ENCODE measurements at places on chromosomes 13 and 19.

DNA sequence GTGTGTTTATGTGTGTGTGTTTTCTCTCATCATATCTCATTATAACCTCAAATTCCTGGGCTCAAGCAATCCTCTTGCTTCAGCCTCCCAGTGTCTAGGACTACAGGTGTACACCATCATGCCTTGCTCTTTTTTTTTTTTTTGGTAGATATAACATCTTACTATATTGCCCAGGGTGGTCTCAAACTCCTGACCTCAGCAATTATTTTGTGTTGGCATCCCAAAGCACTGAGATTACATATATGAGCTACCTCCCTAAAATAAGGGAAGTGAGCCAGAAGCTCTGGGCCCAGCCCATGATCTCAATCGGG, 448 bp upstream of the ZNF543 start:
- DNase-seq = no peak

DNA sequence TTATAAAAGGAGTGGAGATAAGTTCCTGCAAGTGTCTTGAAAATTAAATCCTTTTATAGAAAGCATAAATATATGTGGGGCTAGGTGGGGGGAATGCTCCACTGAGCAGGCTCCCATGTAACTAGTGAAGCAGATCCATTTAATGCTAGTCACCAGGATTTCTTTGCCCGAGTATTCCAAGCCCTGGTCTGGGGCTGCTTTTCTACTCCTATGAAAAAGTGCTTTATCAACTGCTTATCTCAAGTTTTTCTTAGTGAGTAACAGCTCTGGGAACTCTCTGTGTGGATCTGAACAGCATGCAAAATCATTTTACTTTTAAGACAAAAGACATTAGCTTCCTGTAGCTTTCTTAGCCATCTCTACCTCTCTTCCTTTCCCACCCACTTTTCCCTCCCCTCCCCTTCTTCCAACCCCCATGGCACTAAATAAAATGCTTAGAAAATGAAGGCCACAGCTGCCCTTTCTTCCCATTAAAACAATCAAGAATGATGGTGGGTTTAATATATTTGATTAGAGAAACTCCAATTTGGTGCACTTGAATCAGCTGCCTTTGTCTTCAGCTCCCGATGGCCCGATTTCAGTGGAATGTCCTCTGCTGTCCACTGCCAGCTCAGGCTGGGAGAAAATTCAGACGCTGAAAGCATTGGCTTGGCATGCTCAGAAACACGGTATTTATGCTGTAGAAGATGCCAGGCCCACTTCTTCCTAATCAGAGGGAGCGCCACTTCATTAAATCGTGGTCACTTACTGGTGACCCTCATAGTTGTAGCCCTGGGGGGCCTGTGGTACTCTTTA, 475.1 kb downstream of the FOXO1 start:
- DNase-seq = no peak

- no peak for DNase-seq
Observed at GRCh38 chr13:90498816-90499215, 848.7 kb upstream of the MIR17HG start.

GRCh38 chr19:7333198-7334118, 15.3 kb upstream of the ARHGEF18 start:
- DNase-seq = no peak

DNA sequence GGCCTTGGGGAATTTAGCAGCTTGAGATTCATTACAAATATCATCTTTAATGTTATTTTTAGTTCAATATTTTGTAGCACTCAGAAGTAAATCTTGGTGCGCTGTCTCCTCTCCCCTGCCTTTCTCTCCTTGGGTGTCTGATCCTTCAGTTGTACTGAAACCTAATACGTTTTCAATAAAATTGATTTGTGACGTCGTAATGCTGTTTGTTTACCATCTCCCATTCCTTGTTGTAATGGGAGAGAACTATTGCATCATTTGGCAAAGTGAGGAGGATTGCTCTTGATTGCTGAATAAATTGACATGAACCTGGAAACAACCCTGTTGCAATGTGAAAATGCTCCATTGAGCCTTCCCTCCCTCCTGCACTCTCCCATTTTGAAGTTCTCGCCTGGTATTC, 43.2 kb upstream of the TSHZ3 start:
- no peak for DNase-seq

- DNase-seq = no peak
Observed at GRCh38 chr13:44759384-44760360, 183.5 kb upstream of the TSC22D1 start.

DNA sequence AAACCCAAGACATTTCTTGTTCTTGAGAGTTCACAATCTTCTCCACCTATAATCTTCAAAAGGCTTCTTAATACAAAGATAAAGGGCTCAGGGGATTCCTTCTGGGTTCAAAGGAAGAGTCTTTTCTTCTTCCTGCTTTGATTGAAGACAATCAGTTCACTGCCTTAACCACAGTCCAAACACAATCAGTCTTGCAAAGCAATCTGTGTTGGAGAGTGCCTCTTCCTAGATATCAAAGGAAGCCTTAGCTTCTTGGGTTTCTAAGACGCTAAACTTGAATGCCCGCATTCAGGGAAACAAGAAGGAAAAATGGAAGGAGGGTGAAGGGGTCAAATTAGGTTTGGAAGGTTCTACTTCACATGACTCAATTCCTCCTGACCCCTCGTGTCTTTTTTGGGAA, 27.2 kb downstream of the RANBP3 start:
- no peak for DNase-seq

DNA sequence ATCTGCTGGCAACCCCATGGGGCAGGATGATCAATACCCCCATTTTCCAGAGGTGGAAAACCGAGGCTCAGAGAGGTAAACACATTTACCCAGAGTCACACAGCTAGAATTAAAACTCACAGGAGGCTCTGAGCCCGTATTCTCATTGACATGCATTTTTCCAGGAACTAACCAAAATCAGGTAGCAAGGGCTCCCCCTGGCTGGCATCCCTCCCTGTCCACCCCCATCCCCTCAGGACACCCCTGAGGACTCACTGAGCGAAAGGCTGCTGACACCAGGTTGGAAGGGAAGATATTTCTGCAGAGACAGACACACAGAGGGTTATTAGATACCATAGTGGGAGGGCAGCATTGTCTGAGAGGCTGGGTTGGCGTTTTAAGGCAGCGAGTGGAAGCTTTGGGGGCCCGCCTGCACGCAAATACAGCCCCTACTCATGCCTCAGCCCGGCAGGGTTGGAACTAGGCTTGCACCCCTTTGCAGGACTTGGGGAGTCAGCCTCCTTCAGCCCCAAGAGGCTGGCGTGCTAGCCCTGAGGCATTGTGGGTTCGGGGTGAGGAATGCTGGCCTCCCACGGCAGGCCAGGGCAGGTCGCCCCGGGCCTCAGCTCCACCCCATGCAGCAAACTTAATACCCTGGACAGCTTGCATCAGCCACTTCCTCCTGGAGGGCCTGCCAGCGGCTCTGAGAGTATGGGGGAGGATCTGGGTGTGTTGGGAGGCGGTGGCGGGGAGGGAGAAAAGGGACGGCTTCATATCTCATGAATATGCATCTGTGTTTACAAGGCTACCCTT, 3.9 kb downstream of the SLC1A5 start:
- DNase-seq = peak; percentile 100

Data from NB4 (cell line).